Activated CD8-positive, alpha-beta memory T cell treated with anti-CD3 and anti-CD28 coated beads for 24 hours (primary cell): ENCODE measurements at places on chromosomes 5 and 9.

GRCh38 chr9:18358325-18358724 is 115.6 kb upstream of the ADAMTSL1 start:
- no peak for DNase-seq

GRCh38 chr9:110536822-110537221 is 42.7 kb downstream of the SVEP1 start:
- DNase-seq = no peak

DNA sequence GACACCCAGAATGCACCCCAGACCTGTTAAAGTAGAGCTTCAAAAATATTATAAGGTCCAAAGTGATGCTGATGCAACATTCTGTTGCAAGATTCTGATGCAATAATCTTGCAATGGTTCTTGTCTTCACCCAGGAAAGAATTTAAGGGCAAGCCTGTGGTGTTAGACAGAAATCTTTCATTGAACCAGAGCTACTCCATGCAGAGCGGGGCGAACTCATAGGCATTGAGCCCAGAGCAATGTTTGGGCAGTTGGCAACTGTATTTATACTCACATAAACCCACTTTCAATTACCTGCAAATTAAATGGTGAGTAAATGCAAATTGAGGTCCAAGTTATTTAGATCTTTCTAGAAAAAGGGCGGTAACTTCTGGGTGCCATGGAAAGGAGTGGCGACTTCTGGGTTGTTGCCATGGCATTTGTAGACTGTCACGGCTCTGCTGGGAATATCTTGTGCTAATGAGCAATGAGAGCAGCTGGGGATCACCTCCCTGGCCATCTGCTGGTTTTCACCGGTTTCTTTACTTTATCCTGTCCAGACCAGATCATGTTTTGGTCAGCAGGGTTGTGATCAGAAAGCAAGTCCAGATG is 163.4 kb downstream of the ICE1 start:
- DNase-seq = no peak

DNA sequence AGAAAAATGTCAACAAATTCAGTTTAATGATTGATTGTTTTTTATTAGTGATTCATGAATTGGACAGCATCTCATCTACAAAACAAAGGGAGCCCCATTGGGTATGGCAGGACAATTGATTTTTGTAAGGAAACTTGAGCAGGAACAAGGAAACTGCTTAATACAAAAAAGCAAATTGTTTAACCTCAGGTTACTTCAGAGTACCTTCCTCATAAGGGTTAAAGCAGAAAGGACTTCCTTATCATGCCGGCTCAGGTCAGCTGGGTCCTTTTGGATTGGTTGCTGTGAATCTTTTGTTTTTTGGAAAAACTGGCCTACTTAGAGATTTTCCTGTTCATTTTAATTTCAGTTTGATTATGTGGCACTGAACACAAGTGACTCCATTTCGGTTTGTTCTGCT is 211.8 kb downstream of the ARRDC3 start:
- no peak for DNase-seq

DNA sequence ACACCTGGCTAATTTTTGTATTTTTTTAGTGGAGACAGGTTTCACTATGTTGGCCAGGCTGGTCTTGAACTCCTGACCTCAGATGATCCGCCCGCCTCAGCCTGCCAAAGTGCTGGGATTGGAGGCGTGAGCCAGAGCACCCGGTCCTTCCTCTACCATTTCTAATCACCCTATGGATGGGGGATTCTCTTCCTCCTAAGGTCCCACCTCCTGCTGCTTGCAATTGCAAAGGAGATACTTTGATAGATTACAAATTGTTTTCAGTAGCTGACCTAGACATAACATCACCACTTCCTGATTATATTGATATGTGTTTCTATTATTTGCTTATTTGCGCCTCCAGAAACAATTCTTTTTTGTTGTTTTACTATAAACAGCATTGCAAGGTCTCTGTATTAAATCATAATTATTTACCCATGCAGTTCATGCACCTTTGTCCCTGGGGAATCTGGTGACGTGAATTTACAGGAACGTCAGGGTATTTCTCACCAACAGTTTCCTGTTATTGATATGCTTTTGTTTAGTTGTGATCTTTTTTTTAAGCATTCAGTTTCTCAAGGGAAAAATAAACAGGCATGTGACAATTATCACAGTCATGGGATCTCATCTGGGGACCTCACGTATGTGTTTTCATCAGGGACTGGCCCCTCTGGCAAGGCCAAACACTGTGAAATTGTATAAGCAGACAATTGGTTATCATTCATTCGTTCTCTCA is 43.2 kb downstream of the ESM1 start:
- DNase-seq = no peak

DNA sequence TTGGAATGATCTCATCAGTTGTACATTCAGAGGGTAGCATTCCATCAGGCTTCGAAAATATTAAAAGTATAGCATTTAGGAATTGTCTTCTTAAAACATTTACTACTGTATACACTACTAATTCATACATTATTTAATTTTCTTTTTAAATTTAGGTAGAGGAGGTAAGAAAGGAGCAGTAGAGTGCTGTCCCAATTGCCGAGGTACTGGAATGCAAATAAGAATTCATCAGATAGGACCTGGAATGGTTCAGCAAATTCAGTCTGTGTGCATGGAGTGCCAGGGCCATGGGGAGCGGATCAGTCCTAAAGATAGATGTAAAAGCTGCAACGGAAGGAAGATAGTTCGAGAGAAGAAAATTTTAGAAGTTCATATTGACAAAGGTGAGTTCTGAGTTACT is 5.2 kb downstream of the DNAJA1 start:
- DNase-seq = no peak

GRCh38 chr5:5492087-5492933 is 69.8 kb downstream of the ICE1 start:
- DNase-seq = no peak

DNA sequence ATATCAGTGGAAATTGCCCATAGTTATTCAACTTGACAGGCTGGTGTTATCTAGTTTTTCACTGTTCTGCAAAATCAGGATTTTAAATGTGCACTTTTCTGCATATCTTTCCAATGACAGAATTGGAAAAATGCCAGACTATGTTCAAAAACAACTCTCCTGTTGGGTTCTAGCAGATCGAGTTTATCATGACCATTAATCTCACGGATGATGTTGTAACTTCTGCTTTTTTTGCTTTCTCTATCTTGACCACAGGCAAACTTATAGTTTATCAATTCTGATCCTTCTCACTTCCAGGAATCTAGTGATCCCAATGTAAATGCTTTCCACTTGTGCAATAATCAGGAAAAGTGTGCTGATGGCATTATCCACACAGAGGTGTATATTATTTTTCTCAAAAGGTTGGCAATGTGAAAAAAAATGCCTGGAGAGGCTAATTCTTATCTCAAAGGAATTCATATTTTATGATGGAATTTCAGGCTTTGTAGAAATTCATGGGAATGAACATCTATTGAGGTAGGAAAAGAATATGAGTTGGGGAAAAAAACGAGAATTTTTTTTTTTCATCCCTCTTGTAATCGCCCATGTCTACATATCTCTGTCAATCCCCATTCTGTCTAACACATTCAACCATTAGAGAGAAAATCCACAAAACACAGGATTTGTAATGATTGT is 73.6 kb upstream of the DAB2 start:
- DNase-seq = no peak

DNA sequence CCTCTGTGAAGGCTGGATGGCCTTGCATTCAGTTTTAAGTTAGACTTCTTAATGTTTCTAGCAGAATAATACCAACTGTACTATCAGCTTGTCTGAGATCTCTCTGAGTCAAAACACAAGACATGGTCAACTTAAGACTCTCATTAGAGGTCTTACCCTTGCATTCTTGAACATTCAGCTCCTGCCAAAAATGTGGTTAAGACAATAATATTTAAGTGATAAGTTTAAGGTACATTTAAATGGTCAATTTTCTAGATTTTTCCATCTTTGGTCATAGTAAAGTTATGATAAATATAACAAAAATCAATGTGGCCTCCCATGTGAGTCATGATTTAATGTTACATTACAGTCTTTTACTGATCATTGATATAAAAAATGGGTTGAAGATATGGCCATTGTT is 75.0 kb downstream of the NR2F1 start:
- DNase-seq = no peak

- peak; percentile 61 for DNase-seq
These were observed 14.1 kb upstream of the OR2S2 start for GRCh38 chr9:35972093-35972492.

- DNase-seq = peak; percentile 43
These were observed 907 bp downstream of the HMCN2 start for GRCh38 chr9:130266236-130267098.

GRCh38 chr9:92711146-92711545 is 41.2 kb upstream of the IPPK start:
- DNase-seq = no peak

DNA sequence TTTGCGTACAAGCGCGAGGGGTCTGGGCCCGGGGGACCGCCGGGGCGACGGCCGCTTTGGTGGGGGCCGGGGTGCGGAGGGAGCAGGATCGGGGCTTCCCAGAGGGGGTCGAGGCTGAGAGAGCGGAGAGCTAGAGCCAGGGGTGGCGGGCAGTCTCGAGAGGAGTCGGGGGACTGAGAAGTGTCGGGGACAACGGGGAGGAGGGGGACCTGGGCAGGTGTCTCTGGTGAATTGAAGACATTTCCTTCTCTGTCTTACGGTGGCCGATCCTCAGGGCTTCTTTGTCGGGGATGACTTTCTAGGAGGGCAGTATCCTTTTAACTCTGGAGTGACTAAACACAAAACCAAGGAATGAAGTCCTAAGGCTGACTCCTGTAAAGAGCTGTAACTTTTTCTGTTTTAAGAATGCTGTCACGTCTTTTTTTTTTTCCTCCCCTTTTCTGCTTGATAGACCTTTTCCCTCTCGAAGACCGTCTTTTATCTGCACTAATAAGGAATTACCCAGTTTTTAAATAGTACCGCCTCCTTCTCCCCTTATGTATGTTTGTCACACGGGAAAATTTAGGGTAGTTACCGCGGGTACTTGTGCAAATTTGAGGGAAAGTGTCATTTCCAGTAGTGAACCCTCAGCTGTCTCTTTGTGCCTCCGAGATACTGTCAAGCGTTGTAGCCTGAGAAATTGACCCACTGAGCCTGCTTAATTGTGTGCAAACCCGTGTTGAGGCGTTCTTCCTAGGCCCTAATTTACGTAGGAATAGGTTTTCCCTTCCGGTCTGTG is 822 bp downstream of the DENND4C start:
- no peak for DNase-seq

- no peak for DNase-seq
These were observed 53.8 kb downstream of the AGXT2 start for GRCh38 chr5:34993951-34994350.

- DNase-seq = no peak
These were observed 12.9 kb downstream of the RGMB start for GRCh38 chr5:98786191-98786853.

- DNase-seq = no peak
These were observed 182.1 kb upstream of the ACTBL2 start for GRCh38 chr5:57664700-57665099.

DNA sequence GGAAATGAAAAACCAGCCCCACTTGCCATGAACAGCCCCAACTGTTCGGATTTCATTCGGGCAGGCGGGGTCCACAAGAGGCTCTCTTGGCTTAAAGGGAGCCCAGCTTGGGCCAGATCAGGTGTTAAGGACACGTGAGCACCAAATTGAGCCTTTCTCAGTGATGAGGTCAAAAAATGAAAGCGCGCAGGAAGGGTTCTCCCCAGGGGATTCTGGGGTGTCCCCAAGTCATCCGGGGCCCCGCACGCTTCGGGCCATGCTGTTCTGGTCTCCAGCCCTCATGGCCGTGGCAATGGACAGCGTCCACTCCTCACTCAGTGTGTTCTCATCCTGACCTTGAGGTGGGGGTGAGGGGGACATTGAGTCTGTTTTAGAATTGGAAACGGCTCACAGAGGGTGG is 10.9 kb downstream of the AK1 start:
- no peak for DNase-seq
